ENCODE measurements at places on chromosomes 5 and 9.

GRCh38 chr5:5063533-5063953 is 76.6 kb upstream of the ADAMTS16 start:
- DNase-seq = no peak

DNA sequence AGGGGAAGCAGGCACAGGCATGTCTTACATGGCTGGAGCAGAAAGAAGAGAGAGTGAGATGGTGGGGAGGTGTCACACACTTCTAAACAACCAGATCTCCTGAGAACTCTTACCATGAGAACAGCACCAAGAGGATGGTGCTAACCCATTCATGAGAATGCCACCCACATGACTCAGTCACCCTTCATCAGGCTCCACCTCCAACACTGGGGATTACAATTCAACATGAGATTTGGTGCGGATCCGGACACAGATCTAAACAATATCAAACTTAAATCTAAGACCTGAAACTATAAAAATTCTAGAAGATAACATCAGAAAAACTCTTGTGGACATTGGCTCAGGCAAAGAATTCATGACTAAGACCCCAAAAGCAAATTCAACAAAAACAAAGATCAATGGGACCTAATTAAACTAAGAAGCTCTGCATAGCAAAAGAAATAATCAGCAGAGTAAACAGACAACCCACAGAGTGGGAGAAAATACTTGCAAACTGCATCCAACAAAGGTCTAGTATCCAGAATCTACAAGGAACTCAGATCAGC is 65.4 kb downstream of the SPATA31C2 start:
- no peak for DNase-seq

- no peak for DNase-seq
Measured at GRCh38 chr5:178284093-178284675, 51.6 kb upstream of the PHYKPL start.

DNA sequence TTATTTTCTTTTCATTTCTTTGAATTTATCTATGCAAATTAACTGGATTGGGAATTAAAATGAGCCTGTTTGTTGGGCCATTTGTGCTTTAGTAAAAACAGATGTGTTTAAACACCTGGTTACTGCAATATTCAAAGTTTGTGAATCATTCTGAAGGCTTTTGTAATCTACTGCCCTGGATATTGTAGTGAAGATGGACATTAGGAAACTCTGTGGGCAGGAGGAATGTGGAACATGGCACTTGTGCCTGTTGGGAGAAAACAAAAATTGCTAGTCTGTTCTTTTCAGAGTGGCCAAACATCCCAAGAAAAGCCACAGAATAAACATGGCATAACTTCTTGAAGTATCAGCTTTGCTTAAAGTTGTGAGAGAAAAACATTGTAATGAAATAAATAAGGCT is 40.8 kb downstream of the CHSY3 start:
- DNase-seq = no peak
